Hindlimb muscle (tissue), 1 donor: ENCODE measurements at places on chromosomes 5 and 9. TPM values are rescaled to one million over a fixed set of nuclear protein-coding genes. Genes with fewer than 3 reads are reported as not detected.

Gene SH3TC2
- 1.8 TPM for polyA plus RNA-seq

Gene TMOD1
- 145 TPM for polyA plus RNA-seq

Gene ARHGEF37
- 5.0 TPM for polyA plus RNA-seq

Gene SPINK5
- 0.41 TPM for polyA plus RNA-seq

Gene SPOUT1
- 27.8 TPM for polyA plus RNA-seq

Gene PKD2L2
- 0.74 TPM for polyA plus RNA-seq

Gene SLC6A3
- polyA plus RNA-seq: not detected

Gene ACTBL2
- not detected for polyA plus RNA-seq

Gene TMEM174
- not detected for polyA plus RNA-seq

Gene DNAH5
- 0.83 TPM for polyA plus RNA-seq

Gene FAM78A
- polyA plus RNA-seq: 44.5 TPM

Gene PWWP2A
- 15.3 TPM for polyA plus RNA-seq

Gene KCNMB1
- polyA plus RNA-seq: 0.65 TPM

Gene GALNT12
- 2.6 TPM for polyA plus RNA-seq

Gene PCDHB9
- polyA plus RNA-seq: 3.2 TPM

Gene UNC13B
- polyA plus RNA-seq: 24.1 TPM

Gene FLT4
- 9.2 TPM for polyA plus RNA-seq

Gene CDH9
- polyA plus RNA-seq: not detected

Gene SLC1A1
- 0.26 TPM for polyA plus RNA-seq
